ENCODE measurements at places on chromosomes 1 and 21.

GRCh38 chr1:43990271-43991199 lies 864 bp upstream of the CCDC24 start:
- DNase-seq = no peak

DNA sequence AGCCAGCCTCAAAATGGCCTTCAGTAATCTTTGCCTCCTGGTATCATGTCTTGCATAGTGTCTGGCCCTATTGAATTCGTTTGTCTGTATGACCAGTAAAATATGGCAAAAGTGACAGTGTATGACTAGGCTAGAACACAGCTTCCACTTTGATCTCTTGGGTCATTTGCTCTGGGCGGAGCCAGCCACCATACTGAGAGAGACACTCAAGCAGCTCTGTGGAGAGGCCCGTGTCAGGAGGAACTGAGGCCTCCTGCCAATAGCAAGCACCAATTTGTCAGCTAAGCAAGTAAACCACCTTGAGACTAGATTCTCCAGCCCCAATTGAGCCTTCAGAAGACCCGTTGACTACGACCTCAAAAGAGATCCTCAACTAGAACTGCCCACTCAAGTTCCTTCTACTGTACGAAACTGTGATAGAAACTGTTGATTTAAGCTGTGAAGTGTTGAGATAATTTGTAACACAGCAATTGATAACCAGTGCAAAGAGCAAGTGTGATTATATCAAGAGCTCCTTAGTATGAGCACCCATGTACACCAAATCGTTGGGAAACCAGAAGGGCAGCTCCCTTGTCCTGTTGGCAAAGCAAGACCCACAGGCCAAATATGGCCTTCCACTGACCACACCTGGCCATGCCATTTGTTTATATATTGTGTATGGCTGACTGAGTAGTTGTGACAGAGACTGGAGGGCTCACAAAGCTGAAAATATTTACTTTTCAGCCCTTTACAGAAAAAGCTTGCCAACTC lies 52.7 kb upstream of the SERBP1 start:
- no peak for DNase-seq

DNA sequence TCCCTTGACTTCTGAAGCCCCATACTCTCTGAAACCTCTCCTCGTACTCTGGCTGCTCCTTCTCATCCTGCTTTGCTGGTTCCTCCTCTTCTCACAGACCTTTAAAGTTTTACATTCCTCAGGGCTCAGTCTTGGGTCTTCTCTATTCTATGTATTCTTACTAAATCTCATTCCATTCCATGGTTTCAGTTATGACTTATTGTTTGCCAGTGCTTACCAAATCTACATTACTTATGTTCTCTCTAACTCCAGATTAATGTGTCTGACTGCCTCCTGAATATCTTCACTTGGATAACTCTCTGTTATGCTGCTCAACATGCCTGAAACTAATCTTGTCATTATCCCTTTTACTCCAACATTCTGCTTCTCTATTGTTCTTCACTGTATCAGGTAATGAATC lies 5.4 kb upstream of the SLC35D1 start:
- no peak for DNase-seq

- DNase-seq = no peak
Observed at GRCh38 chr1:156281693-156282478, 739 bp downstream of the SMG5 start.

All from mammary epithelial cell (primary cell).